Cortex of kidney (tissue), 1 donor: ENCODE measurements at places on chromosomes 12 and 14.

DNA sequence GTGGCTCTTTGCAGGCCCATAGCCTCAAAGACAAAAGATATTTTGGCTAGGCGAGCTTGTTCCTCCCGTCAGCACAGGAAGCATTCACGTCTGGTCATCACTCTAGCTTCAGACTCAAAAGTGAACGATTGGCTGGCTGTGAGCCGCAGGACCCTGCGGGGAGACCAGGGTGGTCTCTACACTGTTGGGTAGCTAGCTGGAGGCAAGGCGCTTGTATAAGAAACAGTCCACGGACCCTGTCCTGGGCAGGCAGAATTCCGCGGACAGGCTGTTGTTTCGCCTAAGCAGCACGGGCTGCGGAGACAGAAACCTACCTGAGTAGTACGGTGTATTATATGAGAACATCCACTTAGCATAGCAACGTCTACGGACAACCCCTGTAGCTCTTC lies 29.6 kb downstream of the WBP11 start:
- DNase-seq = no peak

- DNase-seq = no peak
Measured at GRCh38 chr12:76720068-76720467, 43.8 kb upstream of the ZDHHC17 start.

- no peak for DNase-seq
Measured at GRCh38 chr14:99691111-99691885, 7.2 kb downstream of the CYP46A1 start.

GRCh38 chr12:99553461-99553860 lies 94.1 kb upstream of the GARIN6 start:
- no peak for DNase-seq

- no peak for DNase-seq
Measured at GRCh38 chr12:34389378-34390170, 367.3 kb downstream of the ALG10 start.
